ENCODE measurements at places on chromosomes 4 and X.
A peak's percentile ranks its signal among the peaks of the same experiment; 100 is the strongest.

DNA sequence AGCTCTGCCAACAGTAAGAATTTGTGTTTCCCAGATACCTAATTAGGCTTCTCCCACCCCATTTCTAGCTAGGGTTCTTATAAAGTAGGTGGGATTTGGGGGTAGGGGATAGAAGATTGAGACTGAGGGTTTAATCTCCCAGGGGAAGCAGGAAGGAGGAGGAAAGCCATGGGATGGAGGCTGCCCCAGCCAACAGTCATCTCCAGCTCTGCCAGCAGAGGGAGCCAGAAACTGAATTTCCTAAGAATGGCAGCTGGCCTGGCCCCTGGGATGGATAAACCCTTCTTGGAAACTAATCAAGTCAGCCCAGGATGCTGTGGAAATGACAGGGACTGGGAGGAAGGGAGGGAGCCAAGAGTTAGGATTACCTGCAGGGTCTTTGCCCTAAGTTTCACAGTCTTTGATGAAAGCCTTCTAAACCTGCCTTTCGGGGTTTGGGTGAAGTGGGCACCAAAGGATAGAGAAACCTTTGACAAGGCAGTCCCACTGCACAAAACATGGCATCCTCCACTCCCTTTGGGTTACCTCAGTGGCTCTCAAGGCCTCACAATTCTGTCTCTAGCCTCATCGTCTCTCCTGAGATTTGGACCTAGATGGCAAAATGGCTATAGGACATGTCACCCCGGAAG lies 6.7 kb upstream of the ERCC6L start:
- peak; percentile 16 for DNase-seq

DNA sequence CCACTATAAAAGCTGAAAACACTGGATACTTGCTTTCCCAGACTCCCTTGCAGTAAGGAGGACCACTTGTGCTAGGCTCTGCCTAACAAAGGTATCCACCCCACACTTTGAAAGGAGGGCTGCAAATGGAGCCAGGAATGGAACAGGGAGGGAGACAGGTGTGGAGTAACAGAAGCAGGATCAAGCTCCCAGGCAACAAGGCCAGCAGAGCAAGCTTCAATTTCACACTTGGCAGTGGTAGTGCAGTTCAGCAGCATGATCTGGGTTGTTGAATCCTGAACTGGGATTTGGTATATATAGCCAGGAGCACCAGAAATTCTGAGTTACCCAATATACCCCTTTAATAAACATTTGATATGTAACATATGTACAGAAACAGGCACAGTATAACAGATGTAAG lies 9.8 kb downstream of the LAMP2 start:
- no peak for DNase-seq

GRCh38 chrX:13000301-13000811 lies 25.4 kb downstream of the TMSB4X start:
- DNase-seq: peak; percentile 27

DNA sequence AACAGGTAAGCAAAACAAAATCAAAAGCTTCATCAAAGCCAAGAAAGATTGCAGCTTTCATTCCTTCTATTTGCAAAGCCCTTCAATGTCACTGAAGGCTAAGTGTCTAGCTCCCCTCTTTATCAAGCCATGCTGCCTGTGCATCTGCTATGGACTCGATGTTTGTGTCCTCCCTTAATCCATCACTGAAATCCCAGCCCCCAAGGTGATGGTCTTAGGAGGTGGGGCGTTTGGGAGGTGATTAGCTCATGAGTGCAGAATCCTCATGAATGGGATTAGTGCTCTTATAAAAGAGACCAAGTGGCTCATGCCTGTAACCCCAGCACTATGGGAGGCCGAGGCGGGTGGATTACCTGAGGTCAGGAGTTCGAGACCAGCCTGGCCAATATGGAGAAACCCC lies 6.9 kb upstream of the TRIM2 start:
- no peak for DNase-seq

- DNase-seq: no peak
These were observed 49.5 kb upstream of the ADRA2C start for GRCh38 chr4:3716631-3717235.

DNA sequence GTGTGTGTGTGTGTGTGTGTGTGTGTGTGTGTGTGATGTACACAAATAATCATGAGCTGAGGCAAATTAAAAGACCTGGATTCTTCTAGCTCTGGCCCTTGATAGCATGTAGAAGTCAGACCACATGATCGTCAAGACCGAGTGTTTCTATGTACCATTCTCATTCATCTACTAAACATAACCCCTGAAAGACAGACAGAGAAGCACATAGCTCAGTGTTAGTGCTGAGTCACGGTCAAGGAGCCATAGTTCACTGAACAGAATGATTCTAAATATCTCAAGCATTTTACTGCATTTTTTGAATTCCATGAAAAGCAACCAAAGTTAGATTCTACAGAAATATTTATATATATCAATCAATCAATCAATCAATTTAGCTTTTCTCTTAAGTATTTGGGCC lies 412.3 kb upstream of the CXorf51A start:
- no peak for DNase-seq

DNA sequence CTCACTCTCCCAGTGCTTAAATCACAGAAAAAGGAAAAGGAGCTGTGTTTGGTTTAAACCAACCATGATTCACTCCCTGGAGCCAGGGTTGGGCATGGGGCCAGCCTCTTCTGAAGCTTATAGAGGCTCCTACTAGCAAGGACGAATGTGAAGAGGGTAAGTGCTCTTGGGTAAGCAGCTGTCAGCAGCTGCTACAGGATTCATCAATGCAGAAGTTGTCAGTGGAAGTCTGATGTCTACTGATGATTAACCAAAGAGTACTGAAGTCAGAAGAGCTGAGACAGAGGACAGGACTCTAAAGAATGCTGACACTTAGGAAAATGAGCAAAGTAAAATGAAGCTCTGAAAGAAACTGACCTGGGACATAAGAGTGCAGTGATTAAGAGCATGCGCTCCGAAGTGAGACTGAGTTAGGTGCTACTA lies 32.7 kb upstream of the JADE1 start:
- no peak for DNase-seq

DNA sequence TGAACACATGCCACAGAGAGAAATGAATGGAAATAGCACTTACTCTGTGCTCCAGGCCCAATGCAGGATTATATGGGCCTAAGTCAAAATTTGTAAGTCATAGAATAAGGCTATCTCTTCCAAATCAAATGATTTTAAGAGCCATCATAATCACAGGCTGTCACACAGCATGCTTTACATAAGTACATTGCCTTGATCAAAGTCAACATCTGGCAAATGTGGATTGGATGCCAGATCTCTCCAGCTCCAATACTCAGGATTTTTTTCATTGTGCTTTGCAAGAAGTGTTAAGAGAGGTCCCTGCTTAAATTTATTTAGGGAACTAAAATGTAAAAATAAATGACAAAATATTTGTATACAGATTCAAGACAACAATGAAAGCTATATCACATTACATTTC lies 299.9 kb downstream of the PRDM5 start:
- DNase-seq: no peak

DNA sequence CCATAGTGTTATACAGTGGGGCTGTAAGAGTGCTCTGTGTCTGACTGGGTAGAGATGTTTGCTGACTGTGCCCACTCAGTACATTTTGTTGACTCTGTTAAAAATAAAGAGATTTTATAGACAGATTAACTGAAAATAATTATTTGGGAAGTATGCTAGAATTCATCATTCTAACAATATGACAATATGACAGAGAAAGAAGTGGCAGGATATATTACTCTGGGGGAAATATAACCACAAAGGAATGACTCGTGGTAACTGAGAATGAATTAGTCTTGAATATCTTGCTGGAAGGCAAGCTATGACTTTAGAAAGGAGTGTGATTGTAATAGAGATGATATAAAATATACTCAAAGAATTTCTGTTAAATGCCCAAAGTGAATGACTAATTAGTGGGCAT lies 46.8 kb downstream of the TMEM165 start:
- no peak for DNase-seq

DNA sequence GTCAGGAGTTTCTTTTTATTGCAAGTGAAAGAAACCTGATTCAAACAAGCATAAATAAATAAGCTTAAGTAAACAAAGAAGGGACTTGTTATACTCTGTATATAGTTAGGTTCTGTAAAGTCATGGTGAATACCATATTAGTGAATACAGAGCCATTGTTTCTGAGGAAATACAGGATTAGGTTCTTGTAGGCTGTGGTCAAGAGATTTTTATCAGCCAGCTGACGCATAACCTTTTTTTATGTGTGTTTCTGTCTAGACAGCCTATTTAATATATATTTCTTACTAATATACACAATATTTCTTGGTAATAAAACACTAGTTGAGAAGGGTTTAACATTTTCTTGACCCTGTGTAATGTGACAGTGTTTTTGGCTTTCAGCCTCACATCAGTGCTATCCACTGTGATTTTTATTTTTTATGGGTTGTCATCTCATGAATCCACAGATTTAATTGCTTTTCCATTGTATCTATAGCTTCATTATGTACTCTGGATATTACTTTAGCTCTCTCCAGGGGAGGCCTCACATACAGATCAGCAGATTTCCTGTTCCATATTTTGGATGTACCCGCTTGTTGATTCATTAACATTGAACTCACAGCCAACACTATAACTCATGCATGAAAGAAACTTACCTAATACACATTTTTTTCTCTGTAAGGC lies 8.0 kb downstream of the HERC3 start:
- no peak for DNase-seq

GRCh38 chrX:107971636-107972035 lies 10.5 kb downstream of the TEX13B start:
- DNase-seq: no peak

GRCh38 chr4:176660561-176660960 lies 132.2 kb downstream of the VEGFC start:
- DNase-seq: no peak

DNA sequence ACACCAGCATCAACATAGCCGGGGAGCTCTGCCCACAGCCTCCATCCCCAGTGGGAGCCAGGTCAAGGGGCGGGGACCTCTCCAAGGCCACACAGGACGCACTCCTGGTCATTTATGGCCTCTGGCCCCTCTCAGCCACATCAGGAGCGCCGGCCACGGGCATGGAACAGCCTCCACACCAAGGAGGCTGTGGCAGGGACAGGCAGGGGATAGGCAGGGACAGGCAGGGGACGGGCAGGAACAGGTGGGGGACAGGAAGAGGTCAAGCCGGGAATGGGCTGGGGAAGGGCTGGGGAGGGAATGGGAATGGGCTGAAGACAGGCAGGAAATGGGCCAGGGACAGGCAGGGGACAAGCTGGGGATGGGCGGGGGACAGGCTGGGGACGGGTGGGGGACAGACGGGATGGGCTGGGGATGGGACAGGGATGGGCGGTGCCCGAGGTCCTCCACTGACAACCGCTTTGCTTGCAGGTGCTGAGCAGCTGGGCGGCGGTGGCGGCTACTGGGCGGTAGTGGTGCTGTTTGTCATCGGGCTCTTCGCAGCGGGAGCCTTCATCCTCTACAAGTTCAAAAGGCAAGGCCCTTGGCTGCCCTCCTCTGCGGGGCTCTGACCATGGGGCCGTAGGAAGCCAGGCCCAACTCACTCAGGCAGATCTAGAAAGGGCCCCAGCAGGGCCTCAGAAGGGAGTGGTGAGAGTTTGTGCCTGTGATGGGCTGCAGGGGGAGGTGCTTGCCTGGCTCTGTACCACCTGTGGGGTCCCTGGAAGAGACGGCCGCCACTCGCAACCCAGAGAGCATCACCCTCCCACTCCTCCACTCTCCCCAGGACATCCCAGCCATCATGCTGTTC lies 205.6 kb downstream of the AFAP1 start:
- DNase-seq: no peak

GRCh38 chrX:68175562-68175961 lies 257.7 kb downstream of the OPHN1 start:
- no peak for DNase-seq

DNA sequence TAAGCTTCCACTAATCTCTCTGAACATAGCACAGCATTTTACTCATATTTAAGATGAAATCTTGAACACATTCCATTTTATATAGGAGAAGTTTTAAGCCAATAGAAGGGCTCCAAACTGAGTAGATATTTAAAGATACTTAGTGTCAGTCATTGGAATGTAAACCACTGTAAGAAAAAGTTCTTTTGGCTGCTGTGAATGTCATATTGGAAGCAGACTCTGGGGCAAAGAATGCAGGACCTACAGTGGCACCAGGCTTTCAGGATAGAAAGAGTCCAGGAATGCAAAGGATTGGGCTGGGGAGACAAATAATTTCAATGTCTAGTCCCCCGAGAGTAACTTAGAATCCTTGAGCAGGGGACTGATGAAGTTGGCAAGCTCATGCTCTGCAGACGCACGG lies 1047.7 kb downstream of the STIM2 start:
- DNase-seq: no peak

- no peak for DNase-seq
These were observed 391.4 kb downstream of the SH2D1A start for GRCh38 chrX:124737771-124738170.

DNA sequence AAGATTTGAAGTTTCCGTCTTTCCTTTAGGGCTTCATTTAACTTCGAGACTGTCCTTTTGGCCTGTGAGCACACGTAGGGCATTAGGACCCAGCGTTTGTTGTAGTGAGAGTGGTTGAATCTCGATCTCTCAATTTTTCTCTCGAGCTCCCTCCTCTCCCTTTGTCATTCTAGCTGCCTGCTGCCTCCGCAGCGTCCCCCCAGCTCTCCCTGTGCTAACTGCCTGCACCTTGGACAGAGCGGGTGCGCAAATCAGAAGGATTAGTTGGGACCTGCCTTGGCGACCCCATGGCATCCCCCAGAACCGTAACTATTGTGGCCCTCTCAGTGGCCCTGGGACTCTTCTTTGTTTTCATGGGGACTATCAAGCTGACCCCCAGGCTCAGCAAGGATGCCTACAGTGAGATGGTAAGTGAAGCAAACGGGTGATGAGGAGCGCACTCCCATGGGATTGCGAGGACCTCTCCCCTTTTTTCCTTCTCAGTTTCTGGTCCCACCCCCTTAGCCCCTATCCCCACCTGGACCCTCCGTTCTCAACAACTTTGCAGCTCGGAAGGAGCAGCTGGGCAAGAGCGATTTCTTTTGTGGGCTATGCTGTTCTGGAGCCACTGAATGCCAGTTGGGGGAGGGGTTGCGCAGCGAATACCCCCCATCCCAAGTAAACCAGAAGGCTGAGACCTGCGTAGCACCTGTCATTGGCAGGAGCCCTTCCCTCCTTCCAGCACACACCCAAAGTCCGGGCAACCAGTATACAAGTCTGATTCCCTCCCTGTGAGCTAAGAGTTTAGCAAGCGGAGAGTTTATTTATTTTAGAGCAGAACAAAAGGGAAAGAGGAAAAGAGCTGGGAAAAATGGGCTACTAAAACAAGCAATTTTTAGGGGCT lies at the start of gene TMEM35A:
Gene TMEM35A (plus strand): TSS at position 164 of the 883 bp plus-strand sequence. CDS start 124 bp downstream, at position 288.
- DNase-seq: no peak

GRCh38 chrX:95911062-95911461 lies 773.6 kb upstream of the DIAPH2 start:
- DNase-seq: no peak

GRCh38 chrX:39814391-39814790 lies 283.4 kb downstream of the BCOR start:
- no peak for DNase-seq

GRCh38 chr4:101791182-101791558 lies 640 bp downstream of the BANK1 start:
- DNase-seq: no peak

GRCh38 chr4:57490520-57491255 lies 380.5 kb upstream of the IGFBP7 start:
- DNase-seq: no peak
